ENCODE measurements at places on chromosomes 13 and 19.

GRCh38 chr13:40631605-40632004, 34.8 kb downstream of the FOXO1 start:
- no peak for DNase-seq

GRCh38 chr19:29831041-29831548, 19.3 kb downstream of the CCNE1 start:
- DNase-seq = no peak

DNA sequence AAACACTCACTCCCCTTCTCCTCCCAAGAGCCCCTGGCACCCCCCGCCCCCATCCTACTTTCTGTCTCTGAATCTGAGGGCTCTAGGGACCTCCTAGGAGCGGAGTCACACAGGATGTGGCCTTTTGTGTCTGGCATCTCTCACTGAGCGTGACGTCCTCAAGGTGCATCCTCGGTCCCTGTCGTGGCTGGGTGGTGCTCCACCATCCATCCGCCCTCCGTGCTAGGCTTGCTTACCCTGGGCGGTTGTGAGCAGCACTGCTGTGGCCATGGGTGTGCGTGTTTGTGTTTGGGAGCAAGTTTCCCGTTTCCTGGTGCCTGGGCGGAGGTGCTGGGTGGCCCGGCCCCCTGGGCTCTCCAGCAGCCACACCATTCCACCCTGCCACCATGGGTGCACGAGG, 12.2 kb downstream of the PLEKHJ1 start:
- no peak for DNase-seq

DNA sequence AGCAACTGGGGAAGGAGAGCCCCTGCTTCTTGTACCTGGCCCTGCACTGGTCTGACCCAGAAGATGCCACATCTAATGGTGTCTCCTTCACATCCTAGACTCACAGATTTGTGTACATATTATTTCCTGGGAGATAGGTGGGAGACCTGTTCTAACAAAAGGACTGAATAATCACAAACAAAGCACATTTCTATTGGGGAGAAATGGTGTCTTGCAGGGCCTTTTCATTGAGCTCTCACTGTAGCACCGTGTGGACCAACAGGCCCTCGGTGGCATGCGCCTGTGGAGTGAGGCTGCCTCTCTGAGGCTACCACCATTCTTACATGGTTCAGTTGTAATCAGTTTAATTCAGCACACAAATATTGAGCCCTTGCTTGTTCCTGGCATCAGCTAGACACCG, 989 bp upstream of the SACS start:
- DNase-seq = no peak

DNA sequence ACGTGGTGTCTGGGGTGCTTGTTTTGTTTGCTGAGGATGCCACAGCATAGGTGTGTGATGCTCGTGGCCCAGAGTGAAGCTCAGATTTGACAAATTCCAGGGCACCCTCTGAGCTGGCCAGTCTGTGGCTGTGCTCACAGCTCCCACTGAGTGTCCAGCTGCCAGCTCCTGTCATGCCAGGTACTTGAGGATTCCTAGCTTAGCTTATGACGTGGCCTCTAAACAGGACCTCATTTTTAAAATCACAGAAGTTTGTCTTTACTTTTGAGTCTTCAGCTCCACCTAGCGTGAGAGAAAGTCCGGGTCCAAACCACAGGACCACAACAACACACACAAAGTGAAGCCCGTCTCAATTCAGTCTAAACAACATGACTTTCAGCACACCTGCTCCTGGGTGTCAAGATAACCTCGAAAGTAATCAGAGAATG, 117.3 kb downstream of the RAB20 start:
- DNase-seq = no peak

DNA sequence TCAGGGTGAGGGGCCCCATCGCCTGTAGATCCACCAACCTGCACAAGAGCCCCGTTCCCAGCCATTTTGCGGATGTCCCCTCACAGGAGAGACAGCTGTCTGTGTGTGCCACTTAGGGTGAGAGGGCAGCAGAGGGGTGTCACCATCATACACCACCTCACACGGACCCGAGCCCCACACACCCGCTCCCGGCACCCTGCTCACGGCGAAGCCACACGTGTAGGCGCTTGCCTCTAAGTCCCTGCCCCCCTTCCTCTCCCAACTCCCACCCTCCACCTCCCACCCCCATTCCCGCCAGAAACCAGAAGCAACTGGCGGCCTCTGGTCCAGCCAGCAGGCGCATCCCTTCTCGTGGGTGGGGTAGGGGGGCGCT, 4.0 kb upstream of the DPF1 start:
- no peak for DNase-seq

DNA sequence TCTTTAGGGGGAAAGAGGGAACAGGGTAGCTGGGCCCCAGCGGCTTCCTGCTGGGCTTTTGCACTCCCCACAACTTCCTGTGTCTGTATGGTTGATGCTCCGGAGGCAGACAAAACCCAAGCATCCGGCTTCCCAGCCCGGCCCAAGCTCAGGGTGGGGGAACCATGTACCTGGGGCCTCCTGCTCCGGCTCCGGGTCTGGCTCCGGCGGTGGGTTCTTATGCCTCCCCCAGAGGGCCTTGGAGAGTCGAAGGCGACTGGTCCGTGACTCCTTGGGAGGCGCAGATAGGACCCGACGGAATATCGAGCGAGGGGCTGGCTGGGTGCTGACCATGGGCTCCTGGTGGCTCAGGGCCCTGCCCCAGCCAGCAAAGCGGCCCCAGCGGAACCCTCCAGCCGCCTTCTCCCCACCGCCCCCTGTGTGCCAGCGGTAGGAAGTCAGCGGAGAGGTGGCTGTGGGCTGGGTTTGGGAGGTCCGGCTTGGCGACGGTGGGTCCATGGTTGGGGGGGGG, 428 bp downstream of the RASAL3 start:
- DNase-seq = no peak

Measured in AG04449 (cell line).